Stimulated activated CD8-positive, alpha-beta memory T cell treated with anti-CD3 and anti-CD28 coated beads, Interleukin-2, amount 100 ng/mL, for 48 hours (primary cell): ENCODE measurements at places on chromosomes 6 and 20.

- no peak for DNase-seq
These were observed 31.1 kb downstream of the CDKAL1 start for GRCh38 chr6:20565342-20565741.

GRCh38 chr20:22810030-22810429 is 225.1 kb upstream of the SSTR4 start:
- no peak for DNase-seq

DNA sequence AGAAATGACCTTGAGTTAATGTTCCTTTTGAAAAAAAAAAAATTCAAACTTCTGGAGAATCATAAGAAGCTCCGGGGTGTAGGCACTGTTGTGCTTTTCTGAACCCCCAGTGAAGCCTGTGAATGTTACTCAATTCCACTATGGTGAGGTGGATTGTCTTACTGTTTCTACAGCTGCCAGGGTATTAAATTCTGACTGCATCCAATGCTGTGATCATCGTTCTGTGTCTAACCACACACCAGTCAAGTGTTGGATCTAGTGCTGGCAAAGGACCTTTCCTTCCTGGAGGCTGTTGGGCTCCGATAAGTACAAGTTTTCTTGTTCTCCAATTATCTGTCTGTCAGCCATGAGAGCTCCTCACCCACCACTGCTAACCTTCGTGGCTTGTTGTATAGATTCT is 162.0 kb upstream of the EPHA7 start:
- no peak for DNase-seq

- DNase-seq, result no peak
These were observed 36.2 kb downstream of the PXDC1 start for GRCh38 chr6:3715285-3715684.

GRCh38 chr20:14531786-14532185 is 194.4 kb upstream of the FLRT3 start:
- DNase-seq, result no peak

DNA sequence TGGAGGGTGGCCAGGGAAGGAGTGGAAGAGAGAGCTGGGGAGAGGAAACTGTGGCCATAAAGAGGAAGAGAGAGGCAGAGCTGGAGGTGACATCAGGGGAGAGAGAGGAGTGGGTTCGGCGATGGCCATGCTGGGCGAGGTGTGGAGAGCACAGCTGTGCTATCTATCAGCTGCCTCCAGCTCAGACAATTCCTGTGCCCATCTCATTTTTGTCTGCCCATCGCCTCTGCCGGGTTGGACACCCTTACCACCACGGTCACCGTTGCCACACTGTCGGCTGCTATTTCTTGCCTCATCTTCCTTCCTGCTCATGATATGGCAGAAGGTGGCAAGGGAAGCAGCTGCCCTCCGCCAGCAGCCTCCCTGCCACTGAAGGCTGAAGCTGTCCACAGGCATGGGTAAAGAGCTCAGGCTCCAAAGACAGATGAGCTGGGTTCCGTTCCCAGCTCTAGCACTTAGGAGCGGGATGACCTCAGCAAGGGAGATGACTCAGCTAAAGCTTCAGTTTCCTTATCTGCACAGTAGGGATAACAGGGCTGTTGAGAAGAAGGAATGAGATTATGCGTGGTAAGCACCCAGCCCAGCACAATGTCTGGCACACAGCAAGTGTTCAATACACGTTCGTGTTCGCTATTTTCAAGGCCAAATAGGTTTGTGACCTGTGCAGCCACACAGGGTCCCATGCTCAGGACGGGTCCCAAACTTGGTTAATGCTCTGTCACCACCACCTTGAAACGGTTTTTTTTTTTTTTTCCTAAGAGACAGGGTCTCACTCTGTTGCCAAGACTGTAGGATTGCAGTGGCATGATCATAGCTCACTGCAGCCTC is 21.9 kb upstream of the TAF8 start:
- no peak for DNase-seq

GRCh38 chr6:149032599-149033405 is 284.7 kb upstream of the TAB2 start:
- DNase-seq, result no peak
